Stomach (tissue), 19 donors: ENCODE measurements at places on chromosomes 11 and 22. TPM values are rescaled to one million over a fixed set of nuclear protein-coding genes. Genes with fewer than 3 reads are reported as not detected.

Gene CWF19L2
- total RNA-seq, result 28.0 TPM

Gene ZPR1
- 24.6 TPM for total RNA-seq

Gene PHETA2
- total RNA-seq, result 20.1 TPM

Gene NLRX1
- total RNA-seq, result 30.1 TPM

Gene TRPM5
- not detected for total RNA-seq

Gene CALCA
- not detected for total RNA-seq

Gene MYEOV
- total RNA-seq, result 0.92 TPM

Gene MS4A6A
- 12.7 TPM for total RNA-seq

Gene LDHAL6A
- not detected for total RNA-seq

Gene NRIP3
- not detected for total RNA-seq

Gene RFPL2
- not detected for total RNA-seq

Gene MMP3
- total RNA-seq, result 2.3 TPM

Gene IGLL1
- total RNA-seq, result not detected

Gene CALCB
- total RNA-seq, result not detected

GRCh38 chr11:34302046-34302921 lies 55.5 kb downstream of the ABTB2 start:
- DNase-seq, result no peak

DNA sequence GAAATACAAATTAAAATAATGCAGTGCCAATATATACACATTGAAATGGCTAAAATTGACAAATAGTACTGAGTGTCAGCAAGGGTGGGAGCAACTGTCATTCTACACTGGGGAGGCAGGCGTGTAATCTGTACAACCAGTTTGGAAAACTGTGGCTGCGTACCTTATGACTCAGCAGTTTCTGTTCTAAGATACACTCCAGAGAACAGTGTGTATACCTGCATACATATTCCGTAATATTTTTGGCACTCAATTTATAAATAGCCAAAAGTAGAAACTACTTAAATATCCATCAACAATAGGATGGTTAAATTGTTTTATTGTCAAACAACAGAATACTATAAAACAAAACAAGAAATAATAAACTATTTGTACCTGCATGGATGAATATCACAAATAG lies 57.6 kb downstream of the RNF169 start:
- no peak for DNase-seq

- DNase-seq, result no peak
These were observed 13.2 kb downstream of the NAA40 start for GRCh38 chr11:63951779-63952536.

DNA sequence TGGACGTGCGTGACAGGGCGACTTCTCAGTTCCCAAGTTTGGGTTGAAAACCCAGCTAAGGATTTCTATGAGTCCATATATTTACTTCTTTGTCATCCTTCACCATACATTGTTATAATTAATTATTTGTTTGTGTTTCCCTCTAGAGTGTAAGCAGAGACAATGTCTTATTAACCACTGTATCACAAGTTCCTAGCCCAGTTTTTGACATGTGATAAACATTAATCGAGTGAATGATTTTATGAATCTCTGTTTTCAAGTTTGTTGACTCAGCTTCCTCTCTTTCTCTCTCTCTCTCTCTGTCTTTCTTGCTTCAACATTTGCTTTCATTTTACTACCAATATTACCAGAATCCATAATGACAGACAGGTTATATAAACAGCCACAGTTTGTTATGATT lies 1259.6 kb upstream of the TENM4 start:
- no peak for DNase-seq

DNA sequence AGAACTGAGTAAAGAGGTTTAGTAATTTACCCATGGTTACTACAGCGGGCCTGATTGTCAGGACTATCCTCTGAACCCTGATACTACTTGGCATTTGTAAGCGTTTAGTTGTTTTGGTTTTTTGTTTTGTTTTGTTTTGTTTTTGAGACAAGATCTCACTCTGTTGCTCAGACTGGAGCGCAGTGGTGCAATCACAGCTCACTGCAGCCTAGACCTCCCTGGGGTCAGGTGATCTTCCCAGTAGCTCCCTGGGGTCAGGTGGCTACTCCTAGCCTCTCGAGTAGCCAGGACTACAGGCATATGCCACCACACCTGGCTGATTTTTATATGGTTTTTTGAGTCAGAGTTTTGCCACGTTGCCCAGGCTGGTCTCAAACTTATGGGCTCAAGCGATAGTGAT lies 118.6 kb downstream of the WNT11 start:
- no peak for DNase-seq

GRCh38 chr22:27639248-27640086 lies 162.1 kb downstream of the MN1 start:
- DNase-seq, result no peak

DNA sequence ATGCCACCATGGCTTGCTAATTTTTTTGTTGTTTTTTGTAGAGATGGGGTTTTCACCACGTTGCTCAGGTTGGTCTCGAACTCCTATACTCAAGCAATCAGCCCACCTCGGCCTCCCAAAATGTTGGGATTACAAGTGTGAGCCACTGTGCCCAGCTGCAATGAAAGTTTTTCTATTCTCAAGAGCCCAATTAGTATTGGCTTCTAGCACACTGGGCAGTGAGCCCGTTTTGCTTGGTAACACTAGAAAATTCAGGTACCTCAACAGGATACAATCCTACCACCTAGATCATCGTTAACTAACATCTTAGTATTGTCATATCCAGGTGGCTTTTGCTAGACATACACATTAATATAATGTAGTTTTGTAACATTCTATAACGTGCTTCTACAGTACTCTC lies 19.0 kb downstream of the SEC14L3 start:
- no peak for DNase-seq

- DNase-seq, result peak; percentile 76
These were observed 33.2 kb upstream of the CCDC89 start for GRCh38 chr11:85718991-85719807.

DNA sequence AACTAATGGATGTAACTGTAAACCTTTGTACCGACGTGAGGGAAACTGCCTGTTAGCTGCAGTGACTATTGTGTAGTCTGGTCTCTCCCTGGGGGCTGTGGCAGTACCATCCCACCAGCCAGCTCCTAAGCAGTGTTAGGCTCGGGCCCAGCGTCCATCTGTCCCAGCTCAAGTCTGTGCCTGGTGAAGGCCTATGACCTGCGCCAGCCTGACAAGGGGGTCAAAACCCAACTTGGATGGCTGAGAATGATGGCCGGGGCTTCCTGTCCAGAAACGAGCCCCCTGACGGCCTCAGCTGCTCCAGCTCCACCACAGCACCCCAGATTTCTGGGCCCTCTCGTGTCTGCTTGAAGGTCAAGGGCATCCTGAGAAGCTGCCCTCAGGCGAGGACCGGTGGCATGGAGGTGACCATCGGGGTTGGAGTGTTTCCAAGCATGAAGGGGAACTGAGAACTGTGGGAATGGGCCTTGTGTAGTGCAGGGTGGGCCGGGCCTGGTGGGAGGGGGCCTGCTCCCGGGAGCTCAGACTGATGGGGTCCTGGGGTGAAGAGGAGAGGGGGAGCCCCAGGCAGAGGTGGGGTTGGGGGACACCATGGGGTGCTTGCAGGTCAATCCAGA lies 14.3 kb upstream of the SPI1 start:
- no peak for DNase-seq

DNA sequence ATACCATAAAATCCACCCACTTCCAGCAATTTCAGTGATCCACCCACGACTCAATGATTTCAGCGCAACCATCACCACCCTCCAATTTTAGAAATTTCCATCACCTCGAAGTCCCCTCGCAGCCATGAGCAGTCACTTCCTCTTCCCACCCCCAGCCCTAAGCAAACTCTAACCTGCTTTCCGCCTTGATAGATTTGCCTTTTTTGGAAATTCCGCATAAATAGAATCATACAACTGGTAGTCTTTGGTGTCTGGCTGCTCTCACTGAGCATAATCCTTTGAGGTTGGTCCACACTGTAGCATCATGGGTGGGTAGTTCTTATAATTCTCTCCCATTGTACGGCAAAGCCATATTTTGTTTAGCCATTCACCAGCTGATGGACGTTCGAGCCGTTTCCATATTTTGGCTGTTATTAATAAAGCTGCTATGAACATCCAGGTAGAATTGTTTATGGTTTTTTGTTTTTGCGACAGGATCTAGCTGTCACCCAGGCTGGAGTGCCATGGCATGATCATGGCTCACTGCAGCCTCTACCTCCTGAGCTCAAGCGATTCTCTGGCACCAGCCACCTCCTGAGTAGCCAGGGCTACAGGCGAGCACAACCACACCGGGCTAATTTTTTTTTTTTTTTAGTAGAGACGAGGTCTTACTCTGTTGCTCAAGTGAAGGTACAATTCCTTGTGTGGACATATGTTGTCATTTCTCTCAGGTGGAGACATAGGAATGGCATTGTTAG lies 16.0 kb downstream of the PIM3 start:
- DNase-seq, result peak; percentile 26

GRCh38 chr11:57493507-57494503 lies 21.7 kb downstream of the SLC43A1 start:
- DNase-seq, result peak; percentile 85

- DNase-seq, result peak; percentile 40
These were observed at the start of gene APOC3 for GRCh38 chr11:116829525-116830183. TSS of gene APOC3 (plus strand) at chr11:116829907. CDS start at chr11:116830583, 676 bp downstream.

DNA sequence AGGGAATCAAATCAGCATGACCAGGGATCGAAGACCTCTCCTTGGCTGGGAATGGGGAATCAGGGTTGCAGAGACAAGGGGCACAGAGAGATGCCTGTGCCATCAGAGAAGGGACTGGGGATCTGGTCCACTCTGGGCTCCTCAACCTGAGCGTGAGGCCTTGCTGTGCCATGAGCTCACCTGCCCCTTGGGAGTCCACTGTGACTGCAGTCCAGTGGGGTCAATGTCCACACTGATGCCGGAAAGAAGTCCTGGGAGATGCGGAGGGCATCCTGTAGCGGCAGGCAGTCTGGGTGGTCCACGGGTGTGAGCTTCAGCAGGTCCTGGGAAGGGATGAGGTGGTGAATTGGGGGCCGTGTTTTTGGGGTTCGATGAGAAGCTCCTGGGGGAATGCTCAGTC lies 7.3 kb upstream of the RGL4 start:
- no peak for DNase-seq

GRCh38 chr22:38233427-38233826 lies 31.6 kb downstream of the MAFF start:
- no peak for DNase-seq

DNA sequence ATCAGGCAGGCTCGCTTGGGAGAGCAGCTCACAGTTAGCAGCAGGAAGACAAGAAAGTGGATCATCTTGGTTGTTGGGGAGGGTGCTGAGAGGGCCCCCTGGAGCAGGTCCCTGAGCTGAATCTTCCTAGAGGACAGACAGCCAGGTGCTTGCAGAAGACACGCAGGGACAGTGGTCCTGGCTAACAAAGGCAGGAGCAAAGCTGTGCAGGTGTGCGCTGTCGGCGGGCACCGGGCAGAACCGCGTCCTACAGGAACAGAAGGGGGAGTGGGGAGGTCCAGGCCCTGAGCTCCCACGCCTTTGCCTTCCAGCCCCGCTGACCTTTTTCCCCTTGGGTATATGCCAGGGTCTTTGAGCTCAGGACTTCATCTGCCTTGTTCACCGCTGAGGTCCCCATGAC lies 30.1 kb upstream of the PARVB start:
- DNase-seq, result no peak

GRCh38 chr11:9600644-9601036 lies 27.2 kb downstream of the WEE1 start:
- DNase-seq, result no peak

DNA sequence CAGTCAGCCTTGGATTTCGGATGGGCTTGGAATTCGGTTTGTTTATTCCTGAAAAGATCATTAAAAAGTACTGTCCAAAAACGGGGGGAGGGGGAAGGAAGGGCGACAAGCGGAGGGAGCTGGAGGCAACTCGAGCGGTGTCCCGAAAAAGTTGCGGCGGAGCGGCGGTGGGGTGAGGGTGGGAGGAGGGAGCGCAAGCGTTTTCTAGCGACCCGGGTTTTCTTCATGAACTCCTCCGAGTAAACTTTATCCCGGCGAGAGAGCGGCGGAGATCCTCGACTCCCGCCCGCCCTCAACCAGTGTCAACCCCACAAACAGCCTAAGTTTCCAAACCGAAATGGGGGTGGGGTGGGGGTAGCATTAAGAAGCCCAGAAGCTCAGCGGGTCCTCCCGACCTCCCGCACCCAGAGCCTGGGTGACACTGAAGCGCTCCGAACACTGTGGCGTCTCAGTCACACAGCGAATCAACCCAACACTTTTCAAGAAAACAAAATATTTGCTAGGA lies 133.0 kb upstream of the C11orf58 start:
- peak; percentile 72 for DNase-seq

- DNase-seq, result peak; percentile 57
These were observed 63.2 kb upstream of the RRAS2 start for GRCh38 chr11:14422052-14422813.

GRCh38 chr11:88306785-88307184 lies 30.8 kb downstream of the CTSC start:
- no peak for DNase-seq

GRCh38 chr11:86519064-86519911 lies 144.6 kb downstream of the CCDC81 start:
- DNase-seq, result peak; percentile 64

GRCh38 chr22:49727191-49727880 lies 100.3 kb downstream of the BRD1 start:
- no peak for DNase-seq

GRCh38 chr11:126337474-126338241 lies 17.8 kb upstream of the ST3GAL4 start:
- DNase-seq, result no peak

- DNase-seq, result peak; percentile 99
These were observed 100.5 kb downstream of the ZBTB16 start for GRCh38 chr11:114159802-114160632.

DNA sequence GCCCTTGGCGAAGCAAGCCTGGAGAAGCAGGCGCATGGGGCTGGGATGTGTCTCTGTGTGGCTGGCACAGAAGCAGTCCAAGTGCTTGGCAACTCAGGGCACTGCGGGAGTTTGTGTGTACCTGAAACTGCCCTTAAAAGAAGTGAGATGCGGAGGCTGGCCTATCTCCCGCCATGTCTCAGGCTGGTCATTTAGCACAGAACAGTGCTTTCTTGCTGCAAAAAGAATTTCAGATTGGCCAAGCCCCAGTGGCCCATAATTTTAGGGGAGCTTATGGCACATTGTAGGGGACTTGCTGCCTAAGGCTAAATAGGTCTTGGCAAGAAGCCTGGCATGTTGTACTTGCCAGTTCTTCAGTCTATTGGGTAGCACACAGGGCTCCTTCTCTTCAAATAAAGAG lies 16.4 kb downstream of the EHF start:
- DNase-seq, result no peak

DNA sequence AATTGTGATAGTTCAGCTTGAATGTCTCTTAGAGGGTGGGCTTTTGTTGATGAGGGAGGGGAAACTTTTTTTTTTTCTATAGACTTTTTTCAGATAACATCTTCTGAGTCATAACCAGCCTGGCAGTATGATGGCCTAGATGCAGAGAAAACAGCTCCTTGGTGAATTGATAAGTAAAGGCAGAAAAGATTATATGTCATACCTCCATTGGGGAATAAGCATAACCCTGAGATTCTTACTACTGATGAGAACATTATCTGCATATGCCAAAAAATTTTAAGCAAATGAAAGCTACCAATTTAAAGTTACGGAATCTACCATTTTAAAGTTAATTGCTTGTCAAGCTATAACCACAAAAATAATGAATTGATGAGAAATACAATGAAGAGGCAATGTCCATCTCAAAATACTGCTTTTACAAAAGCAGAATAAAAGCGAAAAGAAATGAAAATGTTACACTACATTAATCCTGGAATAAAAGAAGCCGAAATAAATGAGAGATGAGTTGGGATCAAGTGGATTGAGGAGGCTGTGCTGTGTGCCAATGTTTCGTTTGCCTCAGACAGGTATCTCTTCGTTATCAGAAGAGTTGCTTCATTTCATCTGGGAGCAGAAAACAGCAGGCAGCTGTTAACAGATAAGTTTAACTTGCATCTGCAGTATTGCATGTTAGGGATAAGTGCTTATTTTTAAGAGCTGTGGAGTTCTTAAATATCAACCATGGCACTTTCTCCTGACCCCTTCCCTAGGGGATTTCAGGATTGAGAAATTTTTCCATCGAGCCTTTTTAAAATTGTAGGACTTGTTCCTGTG lies 3.9 kb downstream of the MALAT1 start:
- DNase-seq, result no peak
